Brain pericyte (primary cell): ENCODE measurements at places on chromosomes 2 and 18.

DNA sequence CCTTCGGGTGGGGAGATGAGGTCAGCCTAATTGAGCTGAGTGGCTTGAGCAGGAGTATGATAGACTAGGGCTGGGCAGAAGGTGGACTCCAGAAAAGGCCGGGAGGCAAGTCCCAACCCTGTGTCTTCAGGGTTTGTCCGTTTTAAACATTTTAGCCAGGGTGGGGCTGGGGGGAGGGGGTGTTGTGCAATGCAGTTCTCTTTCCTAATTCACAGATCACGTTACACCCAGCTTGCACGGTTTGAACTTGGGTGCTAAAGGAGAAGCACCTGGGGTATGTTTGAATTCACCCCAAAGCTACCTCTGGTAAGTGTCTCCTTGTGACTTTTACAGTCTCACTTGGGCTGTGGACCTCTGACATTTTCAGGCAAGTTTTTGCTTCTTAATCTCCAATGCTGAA is 233.3 kb downstream of the AGAP1 start:
- DNase-seq = no peak

DNA sequence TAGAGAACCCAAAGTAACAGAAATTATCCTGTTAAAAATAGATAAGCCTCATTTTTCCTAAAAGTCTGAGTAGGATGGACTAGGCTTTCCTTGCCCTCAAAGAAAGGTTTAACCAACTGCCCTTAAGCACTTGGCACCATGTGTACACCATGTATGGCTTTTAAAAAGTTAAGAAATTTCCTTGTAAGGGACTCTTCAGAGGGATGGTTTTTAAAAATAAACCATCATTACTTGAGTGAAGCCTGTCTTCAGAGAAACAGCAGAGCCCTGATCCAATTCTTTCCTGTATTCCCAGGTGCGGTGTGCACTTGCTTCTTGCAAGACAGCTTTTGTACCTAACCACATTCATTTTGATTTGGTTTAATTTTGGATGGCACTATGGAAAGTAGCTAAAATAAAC is 1.1 kb upstream of the NEMP2 start:
- DNase-seq = no peak

DNA sequence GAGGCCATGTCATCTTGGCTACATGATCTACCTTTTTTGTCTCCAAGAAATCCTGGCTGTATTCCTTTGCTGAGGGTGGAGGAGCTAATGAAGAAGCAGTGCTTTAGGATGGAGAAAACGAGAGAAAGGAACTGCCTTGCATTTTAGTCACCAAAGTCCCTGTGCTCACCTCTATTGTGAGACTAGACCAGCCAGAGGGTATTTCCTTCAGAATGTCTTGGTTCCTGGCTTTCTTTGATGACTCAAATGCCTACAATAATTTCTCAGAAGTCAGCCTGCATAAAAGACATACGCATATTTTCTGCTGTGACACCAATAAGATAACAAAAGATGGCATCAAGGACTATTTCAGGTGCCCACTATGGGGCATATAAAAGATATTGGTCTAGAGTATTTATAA is 10.8 kb downstream of the SF3B6 start:
- DNase-seq = no peak

DNA sequence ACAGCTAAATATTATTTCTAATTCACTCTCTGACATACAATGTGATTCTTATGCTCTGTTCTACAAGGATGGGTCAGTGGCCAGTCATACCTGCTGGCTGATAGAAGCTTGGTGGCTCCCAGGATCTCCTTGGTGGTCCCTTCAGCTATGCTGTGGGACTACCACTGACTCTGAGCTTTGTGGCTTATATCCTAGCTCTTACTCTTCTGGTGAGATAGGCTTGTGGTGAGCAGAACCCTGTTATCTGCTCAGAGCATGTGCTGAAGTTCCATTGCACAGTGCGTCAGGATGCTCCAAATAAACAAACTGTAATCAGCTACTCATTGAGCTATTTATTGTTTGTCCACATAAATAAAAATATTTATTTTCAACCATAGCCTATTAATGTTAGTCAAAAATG is 51.7 kb downstream of the MFSD6 start:
- DNase-seq = no peak

DNA sequence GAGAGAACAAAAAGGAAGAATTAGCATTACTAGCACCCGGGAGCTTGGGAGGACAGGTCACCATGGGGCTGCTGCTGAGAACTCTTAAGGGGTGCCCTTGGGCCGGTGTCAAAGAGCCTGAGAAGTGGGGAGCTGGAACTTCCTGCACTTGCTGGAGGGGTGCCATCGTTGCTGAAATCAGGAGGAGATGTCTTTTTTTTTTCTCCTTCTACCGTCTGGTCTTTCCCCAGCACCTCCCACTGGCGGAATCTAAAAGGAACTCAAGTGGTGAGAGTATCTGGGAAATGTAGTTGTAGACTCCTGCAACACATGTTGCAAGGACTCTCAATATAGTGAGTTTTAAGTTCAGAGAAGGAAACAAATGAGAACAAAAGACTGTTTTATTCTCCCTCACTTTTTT is 6.1 kb upstream of the AMMECR1L start:
- DNase-seq = no peak

- DNase-seq = no peak
Measured at GRCh38 chr2:216942016-216942415, 82.2 kb upstream of the TNP1 start.

DNA sequence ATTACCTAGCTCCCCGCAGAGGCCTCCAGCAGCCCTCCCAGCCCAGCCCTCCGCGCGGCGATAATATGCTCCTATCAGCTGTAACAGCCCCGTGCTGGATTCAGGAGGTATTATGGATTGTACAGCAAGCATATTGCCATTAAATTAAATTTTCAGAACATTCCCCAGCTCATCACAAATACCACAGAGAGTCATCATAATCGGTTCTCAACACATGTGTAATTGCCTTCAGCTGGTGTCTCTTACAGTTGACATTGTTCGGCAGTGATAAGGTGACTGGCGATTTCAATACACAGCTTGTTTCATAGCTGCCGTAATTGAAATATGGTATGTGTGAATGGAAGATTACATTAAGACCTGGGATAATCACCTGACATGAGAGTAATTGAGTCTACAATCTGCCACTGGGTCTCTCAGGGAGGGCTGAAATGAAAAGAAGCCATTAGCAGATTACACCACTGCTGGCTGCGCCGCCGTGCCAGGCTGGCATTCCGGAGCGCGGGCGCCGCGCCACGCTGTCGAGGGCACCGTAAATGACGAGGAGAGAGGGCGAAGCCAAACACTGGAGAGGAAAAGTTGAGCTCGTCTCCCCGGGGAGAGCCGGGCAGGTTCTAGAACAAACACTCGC is 549.4 kb upstream of the SALL3 start:
- no peak for DNase-seq

DNA sequence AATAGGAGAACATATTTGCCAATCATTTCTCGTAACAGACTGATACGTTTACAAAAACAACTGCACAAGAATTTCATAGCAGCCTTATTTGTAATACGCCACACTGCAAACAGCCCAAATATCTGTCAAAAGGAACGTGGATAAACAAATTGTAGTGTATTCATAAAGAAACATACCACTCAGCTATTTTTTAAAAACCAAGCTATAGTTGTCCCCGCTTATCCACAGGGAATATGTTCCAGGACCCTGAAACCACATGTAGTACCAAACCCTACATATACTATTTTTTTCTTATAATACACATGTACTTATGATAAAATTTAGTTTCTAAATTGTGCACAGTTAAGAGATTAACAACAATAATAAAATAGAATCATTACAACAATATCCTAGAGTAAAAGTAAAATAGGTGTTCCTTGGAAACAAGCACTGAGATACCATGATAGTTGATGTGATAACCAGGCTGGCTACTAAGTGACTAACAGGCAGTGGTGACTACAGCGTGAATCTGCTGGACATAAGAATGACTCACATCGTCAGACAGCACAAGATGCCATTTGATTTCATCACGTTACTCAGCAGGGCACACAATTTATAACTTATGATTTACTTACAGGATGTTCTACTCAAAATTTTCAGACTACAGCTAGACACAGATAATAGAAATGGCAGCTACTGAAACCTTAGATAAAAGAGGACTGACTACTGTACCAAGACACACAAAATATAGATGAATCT is 367.4 kb downstream of the NCKAP5 start:
- peak; percentile 62 for DNase-seq

- DNase-seq = no peak
Measured at GRCh38 chr18:34993289-34993688, 47.9 kb upstream of the MAPRE2 start.

GRCh38 chr18:79914614-79915160 is 36.8 kb downstream of the SLC66A2 start:
- no peak for DNase-seq

DNA sequence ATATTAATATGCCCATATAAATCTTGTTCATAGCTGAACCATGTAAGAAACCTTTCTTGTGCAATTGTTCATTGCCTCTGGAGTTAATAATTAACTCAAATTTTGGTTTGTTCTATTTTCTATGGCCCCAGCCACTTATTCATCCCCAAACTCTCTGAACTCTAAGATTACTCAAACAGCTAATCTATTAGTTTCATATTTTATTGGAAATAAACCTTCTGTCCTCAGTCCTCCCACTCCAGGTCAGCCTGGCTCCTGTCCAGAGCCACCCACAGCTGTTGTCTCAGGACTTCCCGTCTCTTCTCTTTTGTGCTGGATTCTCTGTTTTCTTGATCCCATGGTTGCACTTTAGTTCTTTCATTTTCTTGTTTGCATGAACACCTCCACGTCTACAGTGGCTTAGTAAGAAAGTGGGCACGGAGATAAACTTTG is 4.4 kb upstream of the RNF103 start:
- DNase-seq = no peak

- DNase-seq = no peak
Measured at GRCh38 chr18:58005885-58006523, 38.0 kb upstream of the NEDD4L start.
